NCI-H524 treated with DMSO at 0.1 percent for 48 hours (cell line): ENCODE measurements at places on chromosomes 6 and 20.
A peak's percentile ranks its signal among the peaks of the same experiment; 100 is the strongest.

GRCh38 chr6:15252195-15252594 lies 6.3 kb downstream of the JARID2 start:
- no peak for DNase-seq

GRCh38 chr6:93790981-93791380 lies 371.6 kb upstream of the EPHA7 start:
- no peak for DNase-seq

DNA sequence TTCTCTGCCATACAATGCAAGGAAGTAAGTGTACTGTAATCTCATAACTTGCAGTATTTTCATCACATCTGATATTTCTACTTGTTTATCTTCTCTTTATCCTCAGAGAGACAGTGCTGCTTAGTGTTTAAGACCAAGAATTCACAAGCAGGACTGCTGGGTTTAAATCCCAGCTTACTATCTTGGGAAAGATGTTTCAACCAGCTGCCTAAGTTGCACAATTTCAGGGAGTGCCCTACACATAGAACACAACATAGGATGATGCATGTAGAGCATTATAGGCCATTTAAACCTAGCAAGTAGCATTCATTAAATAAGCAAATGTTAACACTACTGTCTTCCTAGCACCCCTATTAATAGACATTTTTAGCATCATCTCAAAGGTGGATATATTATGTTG lies 205.2 kb upstream of the CEP162 start:
- DNase-seq: no peak

DNA sequence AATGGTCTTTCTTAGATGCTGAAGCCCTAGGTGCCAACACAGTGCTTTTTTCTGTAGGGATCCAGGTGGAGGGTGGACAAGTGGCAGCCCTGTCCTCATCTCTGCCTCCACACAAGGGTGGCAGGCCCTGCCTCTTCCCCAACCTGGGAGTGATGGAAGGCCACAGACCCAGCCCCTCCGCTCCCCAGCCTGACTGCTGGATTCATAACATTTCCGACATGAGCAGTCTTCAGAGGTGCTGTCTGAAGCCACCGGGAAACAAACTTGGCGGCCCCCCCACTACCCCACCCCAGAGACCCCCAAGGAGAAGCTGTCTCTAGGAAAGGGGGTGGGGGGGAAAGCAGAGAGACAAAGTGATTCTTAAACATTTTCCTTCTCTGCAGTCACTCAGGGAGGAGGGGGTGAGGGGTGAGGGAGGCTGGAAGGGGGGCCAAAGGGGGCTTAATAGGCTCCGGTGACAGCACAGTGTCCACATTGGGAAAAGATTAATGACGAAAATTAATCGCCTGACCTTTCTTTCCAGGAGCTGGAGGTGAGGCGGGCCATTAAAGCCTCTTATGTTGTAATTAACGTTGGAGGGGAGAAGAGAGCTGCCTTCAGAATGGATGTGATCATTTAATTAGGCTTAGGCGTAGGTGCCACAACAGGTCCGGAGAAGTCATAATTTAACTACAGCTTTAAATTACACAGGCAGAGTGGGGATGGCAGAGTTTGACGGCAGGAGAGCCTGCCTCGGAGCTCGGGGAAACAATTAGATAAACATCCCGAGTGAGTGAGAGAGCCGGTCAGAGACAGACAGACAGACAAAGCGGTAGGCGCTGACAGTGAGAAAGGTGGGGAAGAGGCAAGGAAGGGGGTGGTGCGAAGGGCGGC lies 76.8 kb upstream of the FOXP4 start:
- DNase-seq: peak; percentile 44

GRCh38 chr6:134358320-134358719 lies 40.4 kb upstream of the SGK1 start:
- DNase-seq: no peak

GRCh38 chr20:58697201-58697866 lies 4.7 kb downstream of the NPEPL1 start:
- no peak for DNase-seq

DNA sequence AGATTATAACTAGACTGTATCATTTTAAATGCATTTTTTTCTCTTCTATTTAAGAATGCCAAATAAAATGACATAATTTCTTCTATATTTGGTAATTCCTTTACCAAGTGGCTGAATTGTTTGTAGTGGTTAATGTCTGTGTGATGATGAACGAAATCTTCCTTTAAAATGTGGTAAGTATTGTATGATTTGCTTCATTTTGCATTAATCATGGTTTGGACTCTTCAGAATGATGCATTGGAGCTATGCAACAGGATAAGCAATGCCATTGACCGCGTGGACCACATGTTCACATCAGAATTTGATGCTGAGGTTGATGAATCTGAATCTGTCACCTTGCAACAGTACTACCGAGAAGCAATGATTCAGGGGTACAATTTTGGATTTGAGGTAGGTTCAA lies 99.6 kb downstream of the MAP3K4 start:
- no peak for DNase-seq

DNA sequence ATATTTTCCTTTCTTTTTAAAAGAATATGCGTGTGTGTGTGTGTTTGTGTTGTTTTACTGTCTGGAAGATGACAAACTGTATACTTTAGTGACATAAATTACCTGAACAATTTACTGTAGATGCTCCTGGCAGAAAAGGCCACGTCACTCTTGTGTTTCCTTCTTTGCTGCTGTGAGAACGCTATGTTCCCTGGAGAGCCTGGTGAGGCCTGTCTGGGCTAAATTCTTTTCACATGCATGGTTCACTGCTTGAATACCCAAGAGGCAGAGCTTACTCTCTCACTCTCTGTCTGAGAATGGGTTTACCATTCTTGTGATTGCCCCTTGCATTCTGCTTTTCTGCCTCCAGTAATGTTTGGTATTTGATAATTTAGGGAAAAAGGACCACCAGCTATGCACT lies 64.3 kb downstream of the EDN1 start:
- DNase-seq: no peak

- no peak for DNase-seq
Observed at GRCh38 chr6:64301307-64302236, 666.0 kb downstream of the PHF3 start.

- DNase-seq: no peak
Observed at GRCh38 chr20:59790346-59790745, 143.1 kb downstream of the SYCP2 start.

DNA sequence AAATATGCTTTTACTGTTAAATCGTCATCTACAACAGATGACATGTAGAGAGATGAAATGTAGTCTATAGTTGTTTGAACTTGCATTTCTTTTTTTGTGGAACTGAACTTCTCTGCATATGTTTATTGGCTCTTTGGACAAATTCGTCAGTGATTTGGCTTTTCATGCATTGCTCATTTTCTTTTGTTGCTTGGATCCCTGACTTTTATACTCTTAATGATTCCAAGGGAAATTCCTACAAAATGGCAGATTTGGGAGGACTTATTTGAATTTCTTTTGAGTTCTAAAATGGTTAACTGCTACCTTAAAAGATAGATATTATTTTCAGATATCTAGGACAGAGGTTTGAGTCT lies 65.4 kb downstream of the UTRN start:
- DNase-seq: no peak

- DNase-seq: no peak
Observed at GRCh38 chr6:24960991-24961475, 25.3 kb upstream of the RIPOR2 start.

- DNase-seq: no peak
Observed at GRCh38 chr20:10110151-10110550, 75.4 kb downstream of the ANKEF1 start.

GRCh38 chr6:142058551-142059290 lies 74.0 kb upstream of the GJE1 start:
- DNase-seq: no peak

GRCh38 chr6:145060714-145061113 lies 674.6 kb downstream of the EPM2A start:
- no peak for DNase-seq

- no peak for DNase-seq
Observed at GRCh38 chr6:132085731-132086130, 134.6 kb upstream of the CCN2 start.

GRCh38 chr20:59776626-59777330 lies 156.7 kb downstream of the SYCP2 start:
- DNase-seq: peak; percentile 94

DNA sequence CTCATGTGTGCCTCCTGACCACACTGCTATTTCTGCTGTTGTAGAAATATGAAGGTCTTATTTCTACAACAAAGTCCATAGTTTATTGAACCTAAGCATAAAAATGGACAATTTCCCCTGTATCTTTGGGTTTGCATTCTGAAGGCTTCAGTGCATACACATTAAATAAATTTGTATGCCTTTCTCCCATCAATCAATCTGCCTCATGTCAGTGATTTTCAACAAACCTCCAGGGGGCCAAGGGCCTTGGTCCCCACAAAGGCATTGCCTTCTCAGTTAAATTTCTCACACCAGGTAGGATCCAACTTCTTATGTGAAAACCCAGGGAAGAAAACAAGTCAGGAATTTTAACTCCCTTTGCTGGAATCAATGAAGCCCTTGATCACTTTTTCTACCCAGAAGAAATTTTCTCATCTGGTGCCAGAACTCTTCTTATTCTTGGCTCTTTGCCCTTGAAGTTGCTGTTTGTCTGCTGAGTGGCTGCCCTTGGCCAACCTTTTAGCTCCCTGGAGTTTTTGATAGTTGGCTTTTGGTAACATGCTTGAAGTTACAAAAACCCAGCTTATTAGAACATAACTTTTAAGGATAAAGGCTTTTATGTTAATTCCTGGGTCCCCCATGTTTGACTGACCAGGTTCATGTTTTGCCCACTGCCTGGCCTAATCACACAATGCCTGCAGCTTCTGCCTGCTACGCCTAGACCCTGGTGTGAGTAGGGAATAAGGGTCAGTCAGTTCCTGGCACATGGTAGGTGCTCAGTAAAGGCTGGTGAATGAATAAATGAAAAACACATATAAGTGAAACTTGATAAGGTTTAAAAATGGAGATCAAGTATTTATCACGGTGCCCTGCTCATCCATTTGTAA lies 37.0 kb downstream of the SHLD1 start:
- no peak for DNase-seq

- DNase-seq: no peak
Observed at GRCh38 chr20:37387519-37388269, 41.8 kb downstream of the SRC start.

DNA sequence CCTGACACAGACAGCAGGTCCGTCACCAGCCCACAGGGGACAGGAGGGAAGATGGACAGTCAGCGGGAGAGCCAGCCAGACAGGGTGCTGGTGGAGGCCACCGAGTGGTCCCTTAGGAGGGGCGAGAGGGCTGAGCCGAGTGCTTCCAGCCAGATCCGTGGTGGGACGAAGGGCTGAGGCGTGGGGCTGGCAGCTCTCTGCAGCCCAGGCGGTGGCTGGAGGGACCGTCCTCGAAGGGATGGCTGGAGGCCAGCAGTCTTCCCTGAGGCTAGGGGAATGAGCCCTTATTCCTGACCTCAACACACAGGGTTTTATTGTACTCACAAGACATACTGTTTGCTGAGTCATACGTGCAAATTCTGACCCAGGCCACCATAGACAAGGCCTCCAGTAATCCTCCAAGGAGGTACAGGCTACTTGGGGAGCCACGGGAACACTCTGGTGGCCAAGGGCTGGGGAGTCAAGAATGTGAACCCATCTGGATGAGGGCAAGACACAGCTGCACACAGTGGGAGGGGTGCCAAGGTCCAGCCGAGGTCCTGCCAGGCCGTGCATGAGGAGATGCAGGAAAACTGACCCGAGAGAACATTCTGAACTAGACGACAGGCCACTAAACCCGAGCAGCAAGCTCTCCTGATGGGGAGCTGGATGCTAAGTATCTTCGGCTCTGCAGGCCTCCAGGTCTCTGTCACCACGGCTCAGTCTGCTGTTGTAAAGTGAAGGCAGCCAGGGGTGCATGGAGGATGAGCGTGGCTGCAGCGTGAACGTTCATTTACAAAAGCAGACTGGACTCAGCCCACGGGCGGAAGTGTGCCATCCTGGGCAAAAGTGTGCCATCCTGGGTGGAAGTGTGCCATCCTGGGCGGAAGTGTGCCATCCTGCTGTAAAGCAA lies 242.5 kb downstream of the TTLL2 start:
- no peak for DNase-seq

DNA sequence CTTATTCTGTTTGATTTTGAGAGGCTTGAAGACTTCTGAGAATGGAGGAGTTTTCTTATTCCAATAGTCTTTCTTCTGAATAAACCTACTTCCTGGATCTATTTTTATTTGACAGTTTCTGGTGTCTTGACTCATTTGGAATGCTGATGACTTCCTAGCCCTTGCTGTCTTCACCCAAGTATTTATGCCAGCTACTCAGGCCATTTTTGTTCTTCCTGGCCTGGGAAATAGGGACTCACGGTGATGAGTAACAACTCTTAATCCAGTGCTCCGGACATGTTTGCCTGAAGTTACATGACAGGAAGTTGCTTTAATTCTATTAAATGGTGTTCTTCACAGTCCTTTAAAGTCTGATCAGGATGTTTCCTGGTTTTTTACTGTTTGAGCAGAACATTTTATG lies 272.1 kb upstream of the EYS start:
- no peak for DNase-seq

DNA sequence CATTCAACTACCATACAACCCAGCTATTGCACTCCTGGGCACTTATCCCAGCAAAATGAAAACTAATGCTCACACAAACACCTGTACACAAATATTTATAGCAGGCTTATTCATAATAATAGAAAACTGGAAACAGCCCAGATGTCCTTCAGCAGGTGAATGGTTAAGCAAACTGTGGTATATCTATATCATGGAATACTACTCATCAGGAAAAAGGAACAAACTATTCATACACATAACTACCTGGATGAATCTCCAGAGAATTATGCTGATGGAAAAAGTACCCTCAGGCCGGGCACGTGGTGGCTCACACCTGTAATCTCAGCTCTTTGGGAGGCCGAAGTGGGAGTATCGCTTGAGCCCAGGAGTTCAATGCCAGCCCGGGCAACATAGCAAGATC lies 3.8 kb upstream of the BLTP3A start:
- no peak for DNase-seq

- DNase-seq: peak; percentile 31
Observed at GRCh38 chr6:35489995-35490791, 6.7 kb downstream of the TEAD3 start.

DNA sequence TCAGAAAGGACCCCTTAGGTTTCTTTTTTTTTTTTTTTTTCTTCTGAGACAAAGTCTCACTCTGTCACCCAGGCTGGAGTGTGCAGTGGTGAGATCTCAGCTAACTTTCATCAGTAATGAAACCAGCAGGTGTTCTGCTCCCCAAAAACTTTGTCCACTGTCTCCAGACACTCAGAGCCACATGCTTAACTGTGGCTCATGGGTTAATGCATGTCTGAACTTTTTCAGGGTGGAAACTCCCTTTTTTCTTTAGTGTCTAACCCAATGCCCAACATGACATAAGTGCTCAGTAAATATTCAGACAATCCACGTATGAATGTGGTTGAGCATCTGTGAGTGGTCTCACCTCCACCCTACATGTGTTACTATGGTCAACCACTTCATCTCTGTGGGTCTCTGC lies 45.4 kb downstream of the MYB start:
- no peak for DNase-seq

- no peak for DNase-seq
Observed at GRCh38 chr20:36642136-36642535, 3.9 kb downstream of the SLA2 start.

GRCh38 chr6:52876056-52876787 lies 33.3 kb downstream of the GSTA3 start:
- no peak for DNase-seq
